Astrocyte of the hippocampus (primary cell): ENCODE measurements at places on chromosomes 4 and X.
A peak's percentile ranks its signal among the peaks of the same experiment; 100 is the strongest.

GRCh38 chr4:48588230-48589097, 98.4 kb downstream of the ZAR1 start:
- no peak for DNase-seq

GRCh38 chrX:11867610-11868345, 109.7 kb downstream of the MSL3 start:
- no peak for DNase-seq

DNA sequence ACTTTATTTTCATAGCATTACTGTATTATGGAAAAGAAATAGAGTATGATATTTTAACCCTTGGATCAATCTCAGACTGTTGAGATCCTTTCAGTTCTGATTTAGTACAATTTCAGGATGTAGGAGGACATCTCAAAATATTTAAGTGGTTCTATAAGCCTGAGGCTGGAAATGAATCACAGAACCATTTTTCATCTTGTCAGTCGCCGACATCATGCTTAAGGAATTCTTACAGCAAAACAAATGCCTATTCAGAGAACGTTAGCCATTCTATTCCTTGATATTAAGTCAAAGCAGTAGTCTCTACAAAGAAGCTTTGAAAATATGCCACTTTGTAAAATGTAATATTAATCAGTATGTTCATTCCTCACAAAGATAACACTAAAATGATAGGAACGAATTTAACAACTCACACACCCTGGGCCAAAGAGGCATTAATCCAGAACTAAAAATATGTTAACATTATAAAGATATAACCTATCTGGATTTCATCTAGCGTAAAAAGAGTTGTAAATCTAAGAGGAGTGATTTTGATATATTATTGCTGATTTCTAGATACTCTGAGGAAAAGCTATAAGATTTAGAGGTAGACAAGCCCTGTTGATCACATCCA, 152.0 kb downstream of the GASK1B start:
- DNase-seq = peak; percentile 88

DNA sequence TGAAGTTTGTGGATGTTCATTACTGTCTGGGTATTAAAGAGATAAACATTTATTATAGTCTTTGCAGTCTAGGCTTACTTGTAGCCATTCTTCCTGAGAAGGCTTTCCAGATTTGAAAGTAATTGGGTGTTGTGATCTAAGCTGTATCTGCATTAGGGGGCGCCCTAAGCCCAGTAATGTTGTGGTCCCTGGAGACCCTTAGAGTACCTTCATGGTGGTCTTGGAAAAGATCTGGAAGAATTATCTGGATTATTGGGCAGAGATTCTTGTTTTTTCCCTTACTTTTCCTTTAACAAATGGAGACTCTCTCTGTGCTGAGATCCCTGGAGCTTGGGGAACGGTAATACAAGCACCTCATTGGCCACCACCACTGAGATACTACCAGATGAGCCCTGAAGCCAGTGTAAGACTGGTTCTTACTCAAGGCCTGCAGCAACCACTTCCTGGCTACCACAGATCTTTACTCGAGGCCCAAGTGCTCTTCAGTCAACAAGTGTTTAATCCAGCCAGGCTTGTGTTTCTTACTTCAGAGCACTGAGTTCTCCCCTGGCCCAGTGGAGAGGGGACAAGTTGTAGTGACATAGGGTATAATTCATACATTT, 63.1 kb downstream of the RTL3 start:
- DNase-seq = peak; percentile 7

DNA sequence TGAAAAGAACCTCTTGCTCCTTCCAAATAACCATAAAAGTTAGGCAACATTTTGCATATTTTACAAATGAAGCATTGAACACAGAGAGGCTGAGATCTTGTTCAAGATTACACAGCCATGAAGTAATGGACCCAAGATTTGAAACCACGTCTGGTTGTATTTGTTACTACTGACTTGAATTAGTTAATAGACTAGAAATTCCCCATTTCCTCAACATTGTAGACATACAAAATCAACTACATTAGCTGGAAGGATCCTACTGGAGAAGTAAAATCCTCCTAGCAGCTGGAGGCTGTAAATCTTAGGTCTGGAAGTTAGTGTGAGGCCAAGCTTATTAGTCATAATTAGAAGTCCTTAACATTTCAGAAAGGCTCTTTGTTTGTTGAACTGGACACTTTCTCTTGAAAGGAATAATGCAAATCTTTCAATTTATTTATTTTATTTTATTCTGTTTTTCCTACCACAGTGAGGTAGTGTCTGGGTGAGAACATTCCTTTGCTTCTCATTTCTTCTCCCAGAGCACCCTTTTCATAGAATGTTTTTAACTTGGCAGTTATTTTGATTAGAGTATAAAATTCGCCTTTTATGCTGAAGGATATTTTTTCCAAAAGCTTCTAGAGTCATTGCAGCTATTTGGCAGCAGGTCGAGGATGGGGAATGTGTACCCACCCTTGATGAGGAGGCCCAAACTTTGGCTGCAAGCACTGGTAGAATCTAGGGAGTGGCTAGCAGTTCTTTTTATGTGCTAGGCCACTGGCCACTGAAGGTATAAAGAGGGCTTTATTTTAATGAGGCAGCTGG, 62.0 kb upstream of the CLNK start:
- DNase-seq = peak; percentile 61

DNA sequence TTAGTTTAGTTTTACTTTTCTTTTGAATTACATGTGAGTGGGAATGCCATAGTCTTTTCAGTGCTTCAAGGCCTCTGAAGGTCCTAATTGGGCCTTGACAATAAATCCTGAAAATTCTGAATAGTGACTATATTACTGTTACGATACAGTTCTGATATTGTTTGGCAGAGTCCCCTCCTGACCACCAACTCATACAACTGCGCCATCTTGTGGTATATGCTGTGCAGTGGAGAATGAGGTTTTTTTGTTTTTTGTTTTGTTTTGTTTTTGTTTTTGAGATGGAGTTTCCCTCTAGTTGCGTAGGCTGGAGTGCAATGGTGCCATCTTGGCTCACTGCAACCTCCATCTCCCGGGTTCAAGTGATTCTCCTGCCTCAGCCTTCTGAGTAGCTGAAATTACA, 56.6 kb upstream of the CHRDL1 start:
- peak; percentile 26 for DNase-seq

- DNase-seq = no peak
Measured at GRCh38 chrX:41409006-41409405, 38.1 kb upstream of the NYX start.

DNA sequence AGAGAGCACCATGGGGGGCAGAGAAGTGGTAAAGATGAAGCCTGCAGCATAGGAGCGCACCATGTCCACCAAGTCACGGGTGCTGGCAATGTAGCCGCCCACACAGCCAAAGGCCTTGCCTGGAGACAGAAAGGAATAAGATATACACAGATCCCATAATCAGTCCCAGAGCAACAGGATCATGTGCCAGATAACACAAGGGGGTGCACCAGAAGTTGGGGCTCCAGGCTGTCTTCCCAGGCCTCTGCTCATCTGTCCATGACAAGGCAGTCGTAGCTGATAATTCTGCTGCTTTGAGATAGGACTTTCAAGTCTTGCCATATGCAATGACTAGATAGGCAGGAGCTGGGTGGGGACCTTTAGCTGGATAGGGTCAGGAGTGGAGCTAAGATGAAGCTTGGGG, 14.7 kb downstream of the APEX2 start:
- DNase-seq = no peak

DNA sequence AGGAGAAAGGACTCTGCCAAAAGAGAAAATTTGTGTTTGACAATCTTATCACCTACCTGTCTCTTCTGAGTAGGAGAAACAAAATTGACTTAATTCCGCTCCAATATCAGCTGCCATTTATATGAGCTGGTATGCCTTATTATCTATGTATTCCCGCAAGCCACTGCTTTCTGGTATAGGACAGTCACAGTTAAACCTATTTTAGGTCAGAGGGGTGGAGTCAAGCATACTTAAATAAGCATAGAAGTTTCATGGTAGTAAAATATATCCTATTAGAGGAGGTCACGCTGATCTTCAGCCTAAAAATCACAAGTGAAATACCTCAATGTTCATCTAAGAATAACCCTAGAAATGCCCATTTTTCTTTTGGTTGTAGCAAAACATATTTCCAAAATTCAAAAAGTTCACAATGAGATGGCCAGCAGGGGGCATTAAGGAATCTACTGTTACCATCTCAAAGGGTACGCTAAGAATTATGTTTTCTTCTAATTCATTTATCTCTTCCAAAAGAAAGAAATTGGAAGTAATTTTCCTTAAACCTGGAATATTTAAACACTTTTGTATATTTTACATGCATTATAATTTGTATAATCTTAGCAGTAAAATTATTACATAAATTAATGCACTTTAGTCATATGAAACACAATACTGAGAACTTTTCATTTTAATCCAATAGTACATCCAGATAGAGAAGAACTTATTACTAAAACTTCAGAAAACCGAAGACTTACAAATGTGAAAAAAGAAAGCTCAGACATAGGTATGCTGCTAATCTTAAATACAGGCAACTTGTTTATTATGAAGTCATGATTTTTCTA, 10.5 kb downstream of the PPAT start:
- DNase-seq = peak; percentile 49

DNA sequence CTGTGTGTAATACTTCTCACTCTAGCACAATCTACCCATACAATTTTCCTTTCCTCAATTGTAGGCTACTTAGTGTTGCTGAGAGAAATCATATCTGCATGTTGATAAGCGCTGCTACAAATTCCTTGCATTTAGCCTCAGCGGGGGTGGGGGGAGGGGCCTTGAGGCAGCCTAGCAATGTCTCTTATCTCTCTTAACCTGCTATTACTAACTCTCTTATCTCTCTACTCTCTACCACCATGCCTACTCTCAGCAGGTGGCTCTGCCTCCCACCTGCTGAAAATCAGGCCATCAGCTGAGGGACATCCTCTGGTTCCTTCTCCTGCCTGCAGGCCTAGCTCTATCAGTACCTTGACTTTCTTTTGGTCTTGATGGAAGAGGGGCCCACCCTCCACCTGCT, 98.9 kb downstream of the GPR82 start:
- DNase-seq = no peak

GRCh38 chr4:242121-242848, 63.0 kb downstream of the ZNF732 start:
- peak; percentile 4 for DNase-seq

DNA sequence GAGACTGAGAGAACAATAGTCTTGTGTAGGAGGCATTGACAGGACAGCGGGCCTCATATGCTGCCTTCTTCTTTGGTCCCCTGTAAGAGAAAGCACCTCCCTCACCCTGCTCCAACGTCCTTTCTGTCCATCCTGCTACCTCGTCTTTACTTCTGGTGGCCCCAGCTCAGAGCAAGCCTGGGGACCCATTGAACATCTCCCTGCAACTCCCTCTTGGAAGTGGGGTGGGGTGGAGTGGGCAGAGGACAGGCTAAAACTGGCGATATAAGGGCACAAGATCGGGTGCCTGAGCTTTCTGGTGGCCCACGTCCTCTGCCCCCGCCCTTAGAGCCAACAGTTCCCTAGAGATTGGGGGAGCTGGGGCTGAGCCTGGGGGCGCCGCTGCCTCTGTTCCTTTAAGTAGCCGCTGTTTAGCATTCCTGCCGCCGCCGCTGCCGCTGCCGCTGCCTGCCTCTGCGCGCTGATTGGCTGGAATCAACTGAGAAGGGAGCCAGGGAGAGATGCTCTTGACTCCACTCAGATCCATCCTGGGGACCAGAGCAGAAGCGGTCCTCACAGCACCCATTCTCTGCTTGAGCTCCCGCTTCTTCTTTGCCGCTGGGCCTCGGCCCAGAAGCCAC, at the start of gene DLG3:
TSS of gene DLG3 (plus strand) at position 510 of the 620 bp plus-strand sequence. CDS start 367 bp downstream, outside the sequence.
- DNase-seq = peak; percentile 70

DNA sequence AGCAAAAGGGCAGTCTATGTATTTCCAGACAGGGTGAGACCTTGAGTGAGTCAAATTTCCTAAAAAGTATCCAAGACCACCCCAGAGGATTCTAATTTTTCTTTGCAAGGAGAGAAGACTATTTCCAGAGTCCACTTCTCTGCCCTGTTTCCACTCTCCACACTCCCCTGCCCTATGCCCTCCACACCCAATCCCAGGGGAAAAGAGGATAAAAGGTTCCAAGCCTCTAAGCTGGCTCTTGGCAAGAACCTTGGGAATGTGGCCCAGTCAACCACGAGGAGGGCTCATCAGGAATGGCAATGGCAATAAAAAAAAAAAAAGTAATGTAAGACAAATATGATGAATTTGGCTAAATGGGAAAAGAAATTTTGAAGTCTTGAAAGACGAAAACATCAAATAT, 65.9 kb downstream of the SRPX start:
- peak; percentile 9 for DNase-seq

DNA sequence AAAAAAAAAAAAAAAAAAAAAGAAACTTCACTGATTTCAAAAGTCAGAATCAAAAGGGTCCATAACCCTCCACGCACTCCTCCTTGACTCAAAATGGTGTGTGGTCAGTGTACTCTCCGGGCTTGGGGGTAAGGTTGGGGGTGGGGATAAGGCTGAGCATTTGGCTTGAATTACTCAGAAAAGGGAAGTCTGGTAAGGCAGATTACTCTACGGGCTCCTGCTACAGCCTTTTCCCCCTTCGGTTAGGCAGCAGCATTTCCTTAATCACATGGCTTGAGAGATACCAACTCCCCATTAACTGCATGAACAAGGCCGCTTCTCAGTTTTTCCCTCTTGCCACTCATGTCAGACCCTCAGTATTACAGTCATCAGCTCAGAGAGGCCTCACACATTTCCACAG, 135.4 kb upstream of the DUSP21 start:
- DNase-seq = no peak

GRCh38 chr4:94426783-94427182, 25.0 kb upstream of the PDLIM5 start:
- peak; percentile 7 for DNase-seq

- no peak for DNase-seq
Measured at GRCh38 chrX:108696690-108697089, 39.7 kb downstream of the IRS4 start.

- DNase-seq = peak; percentile 19
Measured at GRCh38 chrX:68692651-68693050, 45.2 kb downstream of the STARD8 start.

- DNase-seq = peak; percentile 68
Measured at GRCh38 chrX:8960957-8961468, 72.9 kb downstream of the FAM9B start.

DNA sequence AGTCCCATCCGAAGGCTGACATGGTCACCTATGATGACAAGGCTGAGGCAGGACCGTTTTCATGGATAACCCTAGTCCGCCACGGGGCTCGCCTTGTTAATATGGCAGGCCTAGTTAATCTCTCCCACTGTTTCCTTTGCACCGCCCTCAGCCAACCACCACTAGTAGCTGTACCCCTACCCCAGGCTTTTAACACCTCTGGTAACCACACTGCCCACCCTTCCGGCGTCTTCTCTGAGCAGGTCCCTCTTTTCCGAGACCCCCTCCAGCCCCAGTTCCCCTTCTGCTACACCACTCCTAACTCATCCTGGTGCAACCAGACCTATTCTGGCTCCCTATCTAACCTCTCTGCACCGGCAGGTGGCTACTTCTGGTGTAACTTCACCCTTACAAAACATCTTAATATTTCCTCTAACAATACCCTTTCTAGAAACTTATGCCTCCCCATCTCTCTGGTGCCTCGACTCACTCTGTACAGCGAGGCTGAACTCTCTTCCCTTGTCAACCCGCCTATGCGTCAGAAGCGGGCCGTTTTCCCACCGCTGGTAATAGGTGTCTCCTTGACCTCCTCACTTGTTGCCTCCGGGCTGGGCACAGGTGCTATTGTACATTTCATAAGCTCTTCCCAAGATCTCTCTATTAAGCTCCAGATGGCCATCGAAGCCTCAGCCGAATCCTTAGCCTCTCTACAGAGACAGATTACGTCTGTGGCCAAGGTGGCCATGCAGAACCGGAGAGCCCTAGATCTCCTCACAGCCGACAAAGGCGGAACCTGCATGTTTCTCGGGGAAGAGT, 964.4 kb downstream of the RPA4 start:
- DNase-seq = no peak
